ENCODE measurements at places on chromosomes 7 and 10.

- no peak for DNase-seq
These were observed 6.3 kb upstream of the IL2RA start for GRCh38 chr10:6068422-6068821.

- DNase-seq: no peak
These were observed 347.8 kb downstream of the KCNMA1 start for GRCh38 chr10:77289790-77290189.

DNA sequence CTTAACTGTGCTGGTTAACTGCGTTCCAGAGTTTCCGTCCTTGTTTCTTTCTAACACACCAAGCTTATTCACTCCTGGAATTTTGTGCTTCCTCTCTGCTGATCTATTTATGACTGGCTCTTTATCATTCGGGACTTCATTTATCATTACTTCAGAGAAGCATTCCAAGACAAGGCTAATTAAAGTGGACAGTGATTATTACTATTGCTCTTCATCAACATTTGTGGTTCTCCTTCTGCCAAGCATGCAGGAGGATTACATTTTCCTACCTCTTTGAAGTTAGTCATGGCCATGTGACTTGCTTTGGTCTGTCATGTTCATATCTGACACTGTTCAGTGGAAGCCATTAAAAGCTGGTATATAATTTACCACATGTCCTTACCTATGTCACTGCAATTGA, 172.4 kb upstream of the AGR3 start:
- DNase-seq: no peak

GRCh38 chr7:55131142-55131929, 112.5 kb downstream of the EGFR start:
- no peak for DNase-seq

GRCh38 chr7:44394112-44394447, 68.7 kb upstream of the CAMK2B start:
- DNase-seq: no peak

DNA sequence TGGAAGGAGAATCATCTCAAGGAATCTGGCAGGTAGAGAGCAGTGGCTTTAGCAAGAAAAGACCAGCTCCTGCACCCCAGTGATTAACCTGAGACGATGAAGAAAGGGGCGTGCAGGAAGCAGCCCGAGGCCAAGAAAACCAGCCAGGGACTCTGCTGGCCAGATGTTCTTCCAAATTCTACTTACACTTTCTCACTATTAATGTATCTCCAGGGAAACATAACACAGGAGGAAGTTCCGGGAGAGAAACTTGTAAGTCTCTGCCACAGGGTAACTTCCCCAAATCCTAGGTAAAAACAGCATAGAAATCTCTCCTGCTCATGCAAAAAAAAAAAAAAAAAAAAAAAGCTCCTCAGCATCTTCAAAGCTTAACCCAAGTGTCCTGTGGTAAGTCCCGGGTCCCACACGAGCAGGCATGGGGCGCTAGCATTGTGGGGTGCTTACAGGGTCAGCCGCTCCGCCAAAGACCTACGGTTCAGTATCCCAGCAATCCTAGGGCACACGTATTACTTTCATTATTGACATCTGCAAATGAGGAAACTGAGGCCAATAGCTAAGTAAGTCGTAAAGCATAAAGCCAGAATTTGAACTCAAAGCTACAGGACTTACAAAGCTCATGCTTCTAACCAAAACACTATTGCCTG, 97.2 kb upstream of the GNA12 start:
- DNase-seq: no peak
